ENCODE measurements at places on chromosomes 12 and 14. TPM values are rescaled to one million over a fixed set of nuclear protein-coding genes. Genes with fewer than 3 reads are reported as not detected.

IL31 gene
- not detected for total RNA-seq

SRGAP1 gene
- total RNA-seq: 0.51 TPM

HOXC6 gene
- total RNA-seq: not detected

RDH12 gene
- total RNA-seq: 0.09 TPM

KLHL33 gene
- 0.17 TPM for total RNA-seq

SYCP3 gene
- total RNA-seq: 0.17 TPM

HECTD1 gene
- 186 TPM for total RNA-seq

AICDA gene
- total RNA-seq: not detected

NANOG gene
- total RNA-seq: not detected

OR6C2 gene
- not detected for total RNA-seq

DHRS2 gene
- total RNA-seq: 1.0 TPM

TPPP2 gene
- total RNA-seq: 5.9 TPM

SIX1 gene
- total RNA-seq: not detected

CABP1 gene
- total RNA-seq: 0.05 TPM

TBC1D30 gene
- total RNA-seq: 0.79 TPM
